A673 (cell line): ENCODE measurements at places on chromosomes 4 and X. TPM values are rescaled to one million over a fixed set of nuclear protein-coding genes. Genes with fewer than 3 reads are reported as not detected.

DNA sequence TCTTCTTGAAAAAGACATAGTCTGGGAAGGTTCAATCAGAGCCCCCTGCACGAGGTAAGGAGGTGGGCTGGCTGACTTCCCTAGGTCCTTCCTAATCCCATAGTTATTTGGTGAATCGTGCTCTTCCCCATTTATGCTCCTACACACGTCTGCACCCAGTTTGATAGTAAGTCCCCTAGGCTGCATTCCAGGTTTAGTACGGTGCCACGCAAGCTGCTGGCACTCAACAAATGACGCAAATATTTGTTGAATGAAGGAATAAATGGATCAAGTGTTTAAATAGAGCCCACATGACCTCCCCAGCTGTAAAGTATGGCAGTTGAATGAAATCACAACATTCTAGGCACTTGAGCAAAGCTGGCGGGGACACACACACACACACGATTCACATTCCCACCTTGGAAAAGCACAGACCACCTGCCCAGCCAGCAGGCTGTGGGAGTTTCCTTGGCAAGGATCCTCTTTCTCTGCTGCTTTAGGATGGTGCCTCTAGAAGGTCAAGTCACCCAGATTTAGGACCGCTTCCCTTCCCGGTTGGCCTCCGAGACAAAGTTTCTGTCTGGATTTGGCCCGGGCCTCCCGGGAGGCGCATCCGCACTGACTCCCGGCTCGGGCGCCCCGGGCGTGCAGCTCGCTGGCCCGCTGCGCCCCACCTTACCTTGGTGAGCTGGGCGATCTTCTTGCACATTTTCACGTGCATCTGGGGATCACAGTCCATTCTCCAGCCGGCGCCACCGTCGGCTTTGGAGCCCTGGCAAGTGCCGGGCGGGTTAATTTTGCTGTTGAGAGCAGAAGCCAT is 721 bp downstream of the FAM184B start:
- peak; percentile 23 for DNase-seq

GRCh38 chr4:99301376-99302164 is 10.8 kb upstream of the ADH1A start:
- DNase-seq, result no peak

GRCh38 chr4:175935016-175935661 is 123.1 kb upstream of the GPM6A start:
- DNase-seq, result no peak

- no peak for DNase-seq
These were observed 766.9 kb upstream of the IGFBP7 start for GRCh38 chr4:57877047-57877458.

GRCh38 chr4:177236886-177237285 is 72.8 kb upstream of the NEIL3 start:
- DNase-seq, result no peak

- no peak for DNase-seq
These were observed 143.0 kb downstream of the MAGEB17 start for GRCh38 chrX:16310326-16310725.

The DDX60 gene
- total RNA-seq, result 3.3 and 4.0 TPM in 2 replicates

The MAPK10 gene
- total RNA-seq, result 6.3 and 6.8 TPM in 2 replicates

The LRCH2 gene
- total RNA-seq, result 4.2 and 4.8 TPM in 2 replicates

DNA sequence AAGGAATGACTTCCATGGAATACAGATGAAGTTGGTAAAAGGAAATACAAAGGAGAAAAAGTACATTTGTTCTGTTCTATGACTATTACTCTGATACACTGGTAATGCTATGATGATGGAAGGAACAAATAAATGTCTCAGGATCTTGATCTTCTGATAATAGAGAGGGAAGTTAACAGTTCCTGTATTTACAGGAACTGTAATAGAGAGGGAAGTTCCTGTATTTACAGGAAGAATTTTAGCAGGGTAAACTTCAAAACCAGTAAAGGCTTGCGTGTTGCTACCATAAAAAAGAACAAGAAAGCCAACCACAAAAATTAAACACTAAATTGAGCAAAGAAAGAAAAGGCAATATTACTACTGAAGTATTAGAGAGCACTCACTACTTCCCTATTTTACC is 91.7 kb upstream of the HPGD start:
- DNase-seq, result no peak
